ENCODE measurements at places on chromosomes 12 and 14.

DNA sequence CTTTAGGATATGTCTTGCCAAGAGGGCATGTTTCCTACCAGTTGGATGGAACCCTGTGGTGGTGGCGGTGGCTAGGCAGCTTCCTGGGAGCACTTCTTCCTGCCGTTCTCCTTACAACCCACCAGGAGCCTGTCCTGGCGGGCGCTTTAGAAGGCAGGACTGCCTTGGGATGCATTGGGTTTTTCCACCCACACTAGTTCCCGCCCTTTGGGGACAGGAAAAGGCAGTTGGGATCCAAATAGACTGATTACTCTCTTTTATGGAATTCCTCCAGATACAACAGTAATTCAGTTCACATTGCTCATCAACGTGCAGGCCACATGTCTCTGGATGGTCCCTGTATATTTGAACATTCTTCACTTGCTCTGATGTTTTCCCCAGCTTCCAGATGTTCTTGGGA is 305.7 kb upstream of the SSTR1 start:
- DNase-seq = no peak

GRCh38 chr12:15013634-15014179 is 40.9 kb downstream of the PDE6H start:
- DNase-seq = no peak

- no peak for DNase-seq
Observed at GRCh38 chr12:124446364-124446763, 121.0 kb downstream of the NCOR2 start.

- DNase-seq = no peak
Observed at GRCh38 chr12:6340032-6340638, 1.7 kb downstream of the TNFRSF1A start.

DNA sequence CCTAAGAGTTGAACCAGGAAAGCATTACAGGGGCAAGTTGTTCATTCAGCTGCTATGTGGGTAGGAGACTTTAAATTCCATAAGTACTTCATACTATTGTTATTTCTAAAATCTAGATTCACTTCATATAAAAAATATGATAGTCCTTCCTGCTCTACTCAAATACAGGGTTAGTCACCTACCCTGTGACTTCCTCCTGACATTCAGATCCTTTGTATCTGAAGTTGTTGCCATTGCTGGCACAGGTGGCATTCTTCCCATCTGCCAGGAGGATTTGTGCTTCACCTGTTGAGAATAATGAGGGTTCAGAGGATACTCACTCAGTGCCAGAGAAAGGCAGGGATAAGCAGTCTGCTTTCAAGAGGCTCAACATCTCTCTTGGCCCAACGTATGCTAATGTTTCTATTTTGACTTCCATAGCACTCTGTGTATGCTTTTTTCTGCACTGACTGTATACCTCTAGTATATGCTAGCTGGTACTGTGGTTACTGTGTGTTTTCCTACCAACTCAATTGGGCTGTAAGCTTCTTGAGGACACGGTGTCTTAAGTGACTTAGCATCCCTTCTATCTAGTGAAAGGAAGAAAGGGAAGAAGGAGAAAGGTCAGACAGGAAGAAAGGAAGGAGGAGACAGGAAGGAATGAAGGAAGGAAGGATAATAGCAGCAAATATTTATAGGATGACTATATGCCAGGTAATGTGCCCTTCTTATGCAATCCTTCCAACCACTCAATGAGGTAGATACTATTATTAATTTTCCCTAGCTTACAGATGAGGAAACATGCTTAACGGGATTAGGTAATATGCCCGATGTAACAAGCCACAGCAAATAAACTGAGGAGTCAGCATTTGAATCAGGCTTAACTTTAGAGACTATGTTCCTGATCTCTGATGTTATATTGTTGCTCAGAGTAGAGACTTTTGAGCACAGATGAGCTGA is 38.5 kb upstream of the FGF6 start:
- DNase-seq = no peak

- DNase-seq = no peak
Observed at GRCh38 chr12:76866726-76867125, 12.1 kb downstream of the CSRP2 start.

DNA sequence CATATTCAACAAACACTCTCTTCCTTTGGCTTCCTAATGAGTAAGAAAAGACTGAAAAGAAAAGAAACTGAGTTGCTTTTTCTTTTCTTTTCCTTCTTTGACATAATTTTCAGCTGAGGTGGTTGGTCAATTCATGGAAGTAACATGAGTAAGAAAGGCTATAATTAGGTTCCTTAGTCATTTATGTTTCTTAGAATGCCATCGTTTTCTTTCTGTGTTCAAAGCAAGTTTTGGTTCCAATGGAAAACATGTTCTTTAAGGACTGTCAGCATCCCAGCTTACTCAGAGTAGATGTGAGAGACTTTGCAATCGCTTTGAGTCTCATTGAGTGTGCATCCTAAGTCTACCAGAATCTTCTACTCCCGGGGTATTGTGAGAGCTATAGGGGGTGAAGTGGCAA is 882.4 kb downstream of the DIO2 start:
- no peak for DNase-seq
